MCF 10A (cell line): ENCODE measurements at places on chromosomes 6 and 20. TPM values are rescaled to one million over a fixed set of nuclear protein-coding genes. Genes with fewer than 3 reads are reported as not detected.

ZBTB12 gene
- 3.6 and 4.0 TPM in 2 replicates for total RNA-seq

IMPG1 gene
- total RNA-seq, result not detected in 2 replicates

KCNQ2 gene
- total RNA-seq, result not detected in 2 replicates

HDGFL1 gene
- total RNA-seq, result not detected in 2 replicates

EYA2 gene
- 0.12 TPM in 1 of 2 replicates, not detected in the other for total RNA-seq

TOX2 gene
- 2.4 and 2.7 TPM in 2 replicates for total RNA-seq

POU3F2 gene
- total RNA-seq, result not detected in 2 replicates

FAM50B gene
- total RNA-seq, result 4.0 and 4.3 TPM in 2 replicates

ADGRB3 gene
- not detected in 2 replicates for total RNA-seq

PPP1R3G gene
- 0.07 TPM in 2 replicates for total RNA-seq

MDFI gene
- 39.1 and 59.1 TPM in 2 replicates for total RNA-seq

CLVS2 gene
- total RNA-seq, result not detected in 2 replicates

LTA gene
- not detected in 2 replicates for total RNA-seq

TUBB1 gene
- total RNA-seq, result not detected in 2 replicates

TLDC2 gene
- not detected in 2 replicates for total RNA-seq

OR2H2 gene
- not detected in 2 replicates for total RNA-seq

TSHZ2 gene
- 1.6 and 2.3 TPM in 2 replicates for total RNA-seq

RAET1E gene
- total RNA-seq, result 28.9 and 37.6 TPM in 2 replicates

WFDC10B gene
- total RNA-seq, result not detected in 2 replicates

DOK5 gene
- not detected in 2 replicates for total RNA-seq

CPXM1 gene
- total RNA-seq, result not detected in 2 replicates

TRIM40 gene
- total RNA-seq, result not detected in 2 replicates

KHDC1 gene
- 1.3 and 2.6 TPM in 2 replicates for total RNA-seq

SLC35D3 gene
- total RNA-seq, result not detected in 2 replicates

NKX2-2 gene
- total RNA-seq, result not detected in 2 replicates

MAS1 gene
- total RNA-seq, result not detected in 2 replicates

PBOV1 gene
- total RNA-seq, result not detected in 2 replicates

AGER gene
- 8.0 and 8.4 TPM in 2 replicates for total RNA-seq

SASH1 gene
- 16.7 and 18.4 TPM in 2 replicates for total RNA-seq

SMLR1 gene
- not detected in 2 replicates for total RNA-seq

OR2H1 gene
- not detected in 2 replicates for total RNA-seq

NRN1 gene
- not detected in 2 replicates for total RNA-seq
